ENCODE measurements at places on chromosomes 11 and 22.

- no peak for DNase-seq
Measured at GRCh38 chr22:46465345-46465720, 72.1 kb downstream of the CELSR1 start.

DNA sequence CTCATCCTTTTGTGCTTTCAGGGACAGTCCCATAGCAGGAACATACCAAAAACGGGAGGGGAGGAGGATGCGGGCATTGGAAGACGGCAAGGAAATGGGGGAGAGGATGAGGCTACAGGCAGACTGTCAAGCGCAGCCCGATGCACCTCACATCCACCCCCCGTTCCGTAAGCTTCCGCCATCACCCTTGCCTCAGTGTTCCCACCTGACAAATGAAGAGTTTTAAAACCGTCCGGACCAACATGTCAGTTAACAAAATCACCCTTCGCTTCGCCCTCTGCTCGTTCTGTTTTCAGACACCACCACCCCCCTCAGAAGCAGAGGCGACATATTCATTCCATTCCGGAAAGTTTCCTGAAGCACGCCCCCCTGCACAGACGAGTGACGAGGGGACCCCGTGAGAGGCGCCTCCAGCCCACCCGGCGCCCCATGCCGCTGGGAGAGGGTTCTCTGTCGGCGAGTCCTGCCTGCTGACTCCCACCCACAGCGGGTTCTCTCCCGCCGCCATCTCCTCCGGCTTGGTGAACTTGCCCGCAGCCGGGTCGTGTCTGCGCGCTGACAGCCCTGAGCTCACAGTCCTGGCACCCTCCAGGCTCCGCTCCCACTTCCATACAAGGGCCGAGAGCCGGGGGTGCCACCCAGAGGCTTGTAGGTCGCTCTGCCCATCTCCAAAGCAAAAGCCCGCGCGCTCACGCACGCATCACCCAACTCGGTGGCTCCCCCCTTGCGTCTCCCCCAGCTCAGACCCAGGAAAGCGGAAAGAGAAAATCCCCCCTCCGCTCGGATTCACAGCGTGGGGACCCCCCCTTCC lies 1.5 kb downstream of the IGSF9B start:
- DNase-seq = no peak

DNA sequence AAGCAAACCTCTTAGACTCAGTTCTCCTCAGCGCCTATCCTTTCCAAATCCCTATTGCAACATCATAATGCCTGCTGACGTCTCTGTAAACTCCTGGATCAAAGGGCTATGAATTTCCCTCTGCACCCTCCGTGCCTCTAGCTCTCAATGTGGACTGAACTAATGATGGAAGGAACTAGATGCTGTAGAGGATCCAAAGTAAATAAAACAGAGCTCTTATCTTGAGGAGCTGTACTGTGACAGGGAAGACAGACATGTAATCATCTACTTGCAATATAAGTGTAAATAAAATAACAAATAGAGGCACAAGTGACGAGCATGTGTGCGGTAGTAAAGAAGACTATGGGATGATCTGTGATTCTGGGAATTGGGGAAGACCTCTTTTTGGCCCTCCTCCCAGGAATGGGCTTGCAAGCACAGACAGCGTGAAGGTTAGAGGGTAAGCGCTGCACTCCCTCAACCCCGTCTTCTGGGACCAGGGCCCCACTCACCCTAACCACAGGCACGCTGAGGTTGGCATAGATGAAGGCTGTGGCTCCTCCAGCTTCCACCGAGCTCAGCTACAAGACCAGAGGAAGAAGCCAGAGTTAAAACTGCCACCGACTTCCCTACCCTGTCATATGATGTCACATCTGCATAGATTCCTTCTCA lies 42.2 kb downstream of the P4HA3 start:
- DNase-seq = no peak

DNA sequence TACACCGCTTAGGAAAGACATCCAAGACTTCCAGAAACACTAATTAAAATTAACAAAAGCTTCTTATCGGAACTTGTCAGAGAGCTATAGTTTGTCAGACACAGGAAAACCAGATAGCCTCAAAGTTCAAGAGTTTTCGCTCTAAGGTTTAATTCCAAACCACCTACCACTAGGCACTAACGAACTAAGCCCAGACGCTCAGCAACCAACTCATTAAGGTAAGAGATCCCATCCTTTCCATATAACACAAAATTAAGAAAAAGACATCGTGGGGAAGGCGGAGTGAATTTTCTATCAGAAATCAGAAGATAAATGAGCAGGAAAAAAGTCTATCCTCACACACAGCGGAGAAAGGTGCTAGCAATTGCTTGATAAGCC lies 382 bp downstream of the IMMP1L start:
- no peak for DNase-seq

GRCh38 chr11:18091731-18092130 lies 14.2 kb downstream of the SAAL1 start:
- no peak for DNase-seq

DNA sequence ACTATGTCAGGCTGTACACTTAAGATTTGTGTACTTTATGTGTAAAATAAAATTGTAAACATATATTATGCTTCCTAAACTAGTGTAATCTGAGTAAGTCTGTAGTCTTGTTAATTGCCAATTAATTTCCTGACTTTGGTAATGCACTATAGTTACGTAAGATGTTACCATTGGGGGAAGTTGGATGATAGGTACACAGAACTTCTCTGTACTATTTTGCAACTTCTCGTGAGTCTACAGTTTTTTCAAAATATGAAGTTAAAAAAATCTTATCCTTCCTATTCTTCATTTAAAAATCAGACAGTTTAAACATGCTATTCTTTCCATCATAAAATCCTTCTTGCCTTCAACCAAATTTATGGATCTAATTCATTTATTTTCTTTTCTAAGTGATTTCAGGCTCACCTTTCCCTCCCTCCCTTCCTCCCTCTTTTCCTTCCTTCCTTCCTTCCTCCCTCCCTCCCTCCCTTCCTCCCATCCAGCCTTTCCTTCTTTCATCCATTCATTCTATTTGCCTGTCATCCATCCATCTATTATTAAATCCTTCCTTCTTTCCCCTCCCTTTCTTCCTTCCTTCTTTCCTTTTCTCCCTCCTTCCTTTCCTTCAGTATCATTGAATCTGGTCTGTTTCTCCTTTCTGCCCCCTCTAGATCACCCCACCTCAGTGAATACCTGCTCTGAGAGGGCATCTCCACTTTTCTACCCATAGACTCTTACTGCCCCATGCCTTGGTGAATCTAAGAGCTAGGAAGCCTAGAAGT lies 22.1 kb upstream of the ASCC2 start:
- DNase-seq = no peak

- no peak for DNase-seq
Measured at GRCh38 chr11:82365351-82365750, 368.3 kb downstream of the FAM181B start.

GRCh38 chr22:28142361-28142961 lies 223.4 kb upstream of the PITPNB start:
- DNase-seq = no peak

- DNase-seq = no peak
Measured at GRCh38 chr11:109972939-109973338, 120.3 kb upstream of the ZC3H12C start.
